Ammon's horn (tissue), 1 donor: ENCODE measurements at places on chromosomes 5 and 9.

DNA sequence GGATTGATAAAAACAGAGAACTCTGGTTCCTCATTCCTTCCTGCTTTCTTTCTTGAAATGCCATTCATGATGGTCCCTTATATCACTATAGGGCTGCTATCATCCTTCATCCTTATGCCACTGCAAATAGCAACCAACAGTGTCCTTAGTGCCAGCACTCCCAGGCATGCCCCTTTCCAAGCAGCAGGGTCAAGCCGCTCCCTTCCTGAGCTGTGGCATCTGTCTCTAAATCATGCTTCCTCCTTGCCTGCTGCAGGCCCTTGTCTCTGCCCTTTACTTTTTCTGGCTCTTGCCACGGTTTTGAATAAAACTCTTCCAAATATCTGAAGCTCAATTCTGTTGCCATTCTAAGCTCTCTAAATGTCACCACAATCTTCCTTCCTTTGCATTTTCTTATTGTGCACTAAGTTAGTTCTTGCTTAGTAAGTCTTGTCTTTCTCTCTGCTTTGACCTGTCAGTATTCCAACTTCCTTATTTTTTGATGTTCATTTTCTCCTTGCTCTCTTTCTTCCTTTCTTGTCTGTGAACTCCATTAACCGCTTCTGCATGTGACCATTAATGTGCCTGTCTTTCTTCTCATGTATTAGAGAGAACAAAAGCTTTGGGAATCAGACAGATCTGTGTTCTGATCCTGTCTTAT is 19.9 kb downstream of the TLR4 start:
- peak; percentile 23 for DNase-seq

DNA sequence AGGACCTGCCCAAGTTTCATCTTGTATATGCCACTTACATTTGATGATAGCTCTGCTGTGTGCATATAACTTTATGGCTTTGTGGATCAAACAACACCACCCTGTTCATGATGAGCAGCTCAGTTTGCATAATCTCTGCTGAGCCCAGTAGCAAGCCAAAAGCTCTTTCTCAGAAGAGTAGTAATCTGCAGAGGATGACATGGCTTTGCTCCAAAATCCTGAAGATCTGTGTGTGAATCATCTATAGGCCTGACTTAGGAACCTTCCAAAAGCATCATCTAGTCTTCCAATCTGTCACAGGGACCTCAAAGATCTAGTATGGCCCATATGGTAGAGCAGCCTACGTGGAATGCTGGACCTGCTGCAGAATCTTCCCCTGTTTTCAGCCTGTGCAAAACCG is 394.6 kb downstream of the PSAT1 start:
- DNase-seq, result no peak

GRCh38 chr9:111482694-111483438 is 1.3 kb downstream of the ECPAS start:
- peak; percentile 75 for DNase-seq

DNA sequence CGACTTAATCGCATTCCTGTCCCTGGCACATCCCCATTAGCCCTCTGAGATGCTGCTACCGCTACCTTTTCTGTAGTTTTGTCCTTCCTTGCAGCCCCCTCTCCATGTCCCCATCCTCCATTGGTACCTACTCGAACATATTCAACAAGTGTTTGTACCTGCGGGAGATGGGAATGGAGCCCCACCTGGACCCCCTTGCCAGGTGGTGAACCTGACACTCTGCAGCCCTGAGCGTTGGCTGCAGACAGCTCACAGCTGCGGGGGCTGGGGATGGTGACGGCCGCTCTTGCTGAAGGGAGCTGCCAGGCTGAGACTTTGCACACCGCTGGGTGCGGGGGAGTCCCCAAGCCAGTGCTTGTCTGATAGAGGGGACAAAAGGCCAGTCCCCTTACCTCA is 96.3 kb upstream of the DAP start:
- DNase-seq, result no peak

DNA sequence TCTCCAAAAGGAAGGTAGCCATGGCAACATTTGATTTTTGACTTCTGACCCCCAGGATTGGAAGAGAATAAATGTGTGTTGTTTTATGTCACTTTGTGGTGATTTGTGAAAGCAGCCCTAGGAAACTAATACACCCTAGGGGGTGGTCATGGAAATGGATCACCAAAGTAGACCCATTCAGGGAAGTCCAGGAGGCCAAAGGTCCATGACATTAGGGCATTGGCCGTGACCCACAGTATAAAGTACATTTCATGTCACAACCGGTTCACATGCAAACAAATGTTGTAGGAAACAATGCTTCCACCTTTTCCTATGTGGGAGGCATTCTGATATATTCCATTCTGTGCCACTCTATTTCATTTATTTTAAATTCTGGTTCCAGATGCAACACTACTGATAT is 128.4 kb downstream of the ADAMTS12 start:
- DNase-seq, result no peak

- no peak for DNase-seq
These were observed 25.6 kb downstream of the TMEFF1 start for GRCh38 chr9:100498592-100498991.

DNA sequence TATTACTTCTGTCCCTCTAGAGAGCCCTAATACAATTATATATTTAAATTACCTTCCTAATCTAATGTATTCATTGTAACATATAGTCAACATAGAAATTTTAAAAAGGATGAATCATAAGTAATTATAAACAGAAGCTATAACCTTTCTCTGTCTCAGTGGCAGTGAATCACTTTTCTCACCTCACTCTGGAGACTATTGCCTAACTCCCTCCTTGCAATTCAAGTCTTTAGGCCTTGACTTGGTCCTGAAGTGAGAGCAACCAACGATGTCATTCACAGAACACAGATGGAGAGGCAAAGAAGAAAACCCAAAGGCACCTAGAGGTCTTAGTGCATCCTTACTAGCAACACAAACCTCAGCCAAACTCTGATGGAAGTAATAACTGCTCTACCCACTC is 133.3 kb upstream of the DPYSL3 start:
- DNase-seq, result no peak

- no peak for DNase-seq
These were observed 150.3 kb downstream of the UNC13B start for GRCh38 chr9:35311891-35312639.

DNA sequence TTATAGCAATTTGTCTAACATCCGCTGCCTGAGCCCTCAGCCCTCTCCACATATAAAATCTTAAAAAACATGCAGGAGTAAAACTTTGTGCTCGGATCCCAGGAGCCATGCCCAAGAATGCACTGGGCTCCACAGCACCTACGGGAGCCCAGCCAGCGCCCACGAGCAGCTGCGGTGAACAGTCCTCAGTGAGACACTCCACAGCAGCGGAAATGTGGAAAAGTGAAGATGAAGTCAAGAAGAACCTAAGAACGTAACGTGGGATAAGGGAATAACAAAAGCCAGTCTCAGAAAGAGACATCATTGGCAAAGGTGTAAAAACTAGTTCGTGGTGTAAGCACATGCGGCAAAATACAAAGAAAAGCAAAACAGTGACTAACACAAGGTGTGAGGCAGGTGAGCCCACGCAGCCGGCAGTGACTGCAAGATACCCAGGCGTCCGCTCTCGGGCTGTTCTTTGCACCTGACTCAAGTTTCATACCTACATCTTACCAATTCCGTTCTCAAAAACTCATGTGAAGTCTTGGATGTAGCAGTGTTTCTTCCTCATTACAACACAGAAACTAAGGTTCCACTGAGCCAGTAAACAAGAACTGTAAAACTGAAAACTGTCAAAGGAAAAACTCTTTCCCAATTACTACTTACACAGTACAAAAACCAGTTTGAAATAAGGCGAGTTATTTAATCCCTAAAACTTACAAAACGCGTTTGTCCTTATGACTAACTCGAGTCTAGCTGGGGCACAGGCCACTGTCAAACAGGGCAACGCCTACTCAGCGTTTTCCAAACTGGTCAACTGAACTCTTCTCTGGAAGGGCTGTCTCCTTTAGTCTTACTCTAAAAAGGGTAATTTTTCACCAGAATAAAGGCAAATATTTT is 1.7 kb downstream of the CAMSAP1 start:
- no peak for DNase-seq

- DNase-seq, result no peak
These were observed 21.1 kb downstream of the ADAMTSL1 start for GRCh38 chr9:18495065-18495464.

- no peak for DNase-seq
These were observed 28.2 kb downstream of the EXOC3 start for GRCh38 chr5:470961-471749.

GRCh38 chr5:15248731-15249130 is 251.2 kb upstream of the FBXL7 start:
- DNase-seq, result no peak

DNA sequence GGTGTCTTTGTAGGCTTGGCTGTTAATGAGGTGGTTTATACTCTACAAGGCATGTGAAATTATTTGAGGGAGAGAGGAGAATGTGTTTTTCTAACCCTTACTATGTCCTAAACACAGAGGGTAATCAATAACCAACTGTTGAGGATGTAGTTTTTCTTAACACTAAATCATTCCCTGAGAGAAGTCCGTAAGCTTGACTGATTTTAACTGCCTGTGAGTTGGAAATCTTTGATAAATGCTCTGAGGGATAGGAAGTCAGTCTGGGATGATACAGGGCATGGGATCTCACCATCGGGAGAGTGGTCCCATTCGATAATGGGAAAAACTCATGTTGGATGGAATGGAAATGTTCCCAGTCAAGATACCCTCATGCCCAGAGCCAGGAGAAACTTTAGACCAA is 249.6 kb downstream of the PDZD2 start:
- DNase-seq, result no peak

- DNase-seq, result no peak
These were observed 227.0 kb downstream of the ELAVL2 start for GRCh38 chr9:23598994-23599393.

DNA sequence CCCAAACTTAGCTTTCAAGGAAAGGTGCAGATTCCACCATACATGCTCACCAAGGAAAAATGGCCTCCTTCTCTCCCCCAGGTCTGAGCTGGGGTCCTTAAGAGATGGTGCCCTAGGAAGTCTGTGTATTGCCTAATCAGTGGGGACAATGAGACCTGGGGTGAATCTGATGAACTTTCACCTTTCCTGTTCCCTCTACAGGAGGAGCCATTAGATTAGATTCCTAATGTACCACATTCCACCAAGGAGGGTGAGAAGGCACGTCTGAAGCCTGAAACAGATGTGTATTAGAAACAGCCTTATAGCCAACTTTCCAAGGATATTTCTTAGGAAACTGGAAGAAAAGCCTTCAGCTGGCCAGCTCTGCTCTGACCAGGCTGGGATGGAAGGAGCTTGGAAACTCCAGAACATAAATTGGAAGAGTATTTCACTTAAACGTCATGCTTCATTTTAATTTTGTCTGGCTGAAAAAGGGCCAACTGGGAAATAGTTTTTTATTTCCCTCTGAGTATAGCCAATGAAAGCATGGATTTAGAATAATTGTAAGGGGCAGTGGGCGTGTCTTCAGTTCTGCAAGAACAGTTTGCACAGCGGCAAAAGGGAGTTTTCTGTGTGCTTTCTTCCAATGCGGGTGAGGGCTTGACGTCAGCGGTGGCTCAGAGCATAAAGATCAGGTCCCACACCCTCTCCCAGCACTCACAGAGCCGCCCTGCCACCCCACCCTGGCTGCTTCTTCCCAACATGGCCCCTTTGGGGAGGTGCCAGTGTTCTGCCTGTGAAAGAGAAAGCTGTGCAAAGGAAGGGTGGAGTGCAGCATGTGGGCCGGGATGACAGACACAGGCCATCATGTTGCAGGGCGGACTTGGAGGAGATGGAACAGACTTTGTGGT is 210.9 kb downstream of the ESM1 start:
- no peak for DNase-seq

- DNase-seq, result no peak
These were observed 38.4 kb upstream of the BARHL1 start for GRCh38 chr9:132543960-132544359.

- DNase-seq, result no peak
These were observed 58.6 kb downstream of the STARD4 start for GRCh38 chr5:111453747-111454146.

DNA sequence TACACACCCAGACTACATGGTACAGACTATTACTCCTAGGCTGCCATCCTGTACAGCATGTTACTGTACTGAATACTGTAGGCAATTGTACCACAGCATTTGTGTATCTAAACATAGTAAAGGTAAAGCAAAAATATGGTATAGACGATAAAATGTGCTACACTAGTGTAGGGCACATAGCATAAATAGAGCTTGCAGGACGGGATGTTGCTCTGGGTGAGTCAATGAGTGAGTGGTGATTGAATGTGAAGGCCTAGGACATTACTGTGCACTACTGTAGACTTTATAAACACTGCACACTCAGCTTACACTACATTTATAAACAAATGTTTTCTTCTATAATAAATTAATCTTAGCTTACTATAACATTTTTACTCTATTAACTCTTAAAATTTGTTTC is 25.6 kb downstream of the ANKRD55 start:
- DNase-seq, result no peak

GRCh38 chr9:83969602-83970001 is 10.4 kb downstream of the HNRNPK start:
- no peak for DNase-seq

DNA sequence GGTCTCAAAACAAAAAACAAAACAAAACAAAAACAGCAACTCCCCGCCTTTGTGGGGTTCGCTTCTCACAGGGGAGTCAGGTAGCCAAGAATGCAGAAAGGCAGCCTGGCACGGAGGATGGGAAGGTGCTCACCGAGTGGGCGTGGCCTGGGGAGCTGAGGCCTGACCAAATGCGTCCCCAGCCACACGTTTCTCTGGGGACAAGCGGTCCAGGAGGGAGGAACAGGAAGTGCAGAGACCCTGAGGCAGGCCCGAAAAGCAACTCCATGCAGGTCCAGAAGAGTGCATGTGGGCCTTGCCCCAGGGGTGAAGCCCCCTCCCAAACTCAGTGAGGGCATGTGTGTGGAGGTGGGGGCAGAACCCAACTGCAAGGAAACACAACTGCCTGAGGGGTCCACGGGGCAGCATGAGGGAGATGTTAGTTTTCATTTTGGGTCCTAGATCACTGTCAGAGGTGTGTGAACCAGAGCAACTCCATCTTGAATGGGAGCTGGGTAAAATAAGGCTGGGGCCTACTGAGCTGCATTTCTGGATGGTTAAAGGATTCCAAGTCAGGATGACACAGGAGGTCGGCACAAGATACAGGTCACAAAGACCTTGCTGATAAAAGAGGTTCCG is 2.6 kb upstream of the UAP1L1 start:
- DNase-seq, result no peak

GRCh38 chr5:127227881-127228280 is 62.7 kb upstream of the MEGF10 start:
- no peak for DNase-seq

DNA sequence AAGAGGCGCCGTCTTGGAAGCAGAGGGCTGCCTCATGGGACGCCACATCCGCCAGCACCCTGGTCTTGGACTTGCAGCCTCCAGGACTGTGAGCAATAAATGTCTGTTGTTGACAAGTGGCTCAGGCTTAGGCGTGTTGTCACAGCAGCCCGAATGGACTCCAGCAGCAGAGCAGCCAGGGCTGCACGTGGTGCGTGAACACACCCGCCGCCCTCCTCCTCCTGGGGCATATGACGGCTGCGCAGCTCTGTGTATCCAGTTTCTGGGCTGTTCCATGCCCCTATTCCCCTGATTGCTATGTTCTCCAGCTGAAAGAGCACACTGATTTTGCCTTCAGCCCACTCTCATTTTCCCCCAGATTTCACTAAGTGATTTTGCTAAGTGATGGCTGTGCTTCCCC is 36.0 kb upstream of the CLPTM1L start:
- no peak for DNase-seq

- no peak for DNase-seq
These were observed 151.3 kb downstream of the CHSY3 start for GRCh38 chr5:130055572-130055971.
